CD4-positive, CD25-positive, alpha-beta regulatory T cell (primary cell): ENCODE measurements at places on chromosomes 4 and X.

DNA sequence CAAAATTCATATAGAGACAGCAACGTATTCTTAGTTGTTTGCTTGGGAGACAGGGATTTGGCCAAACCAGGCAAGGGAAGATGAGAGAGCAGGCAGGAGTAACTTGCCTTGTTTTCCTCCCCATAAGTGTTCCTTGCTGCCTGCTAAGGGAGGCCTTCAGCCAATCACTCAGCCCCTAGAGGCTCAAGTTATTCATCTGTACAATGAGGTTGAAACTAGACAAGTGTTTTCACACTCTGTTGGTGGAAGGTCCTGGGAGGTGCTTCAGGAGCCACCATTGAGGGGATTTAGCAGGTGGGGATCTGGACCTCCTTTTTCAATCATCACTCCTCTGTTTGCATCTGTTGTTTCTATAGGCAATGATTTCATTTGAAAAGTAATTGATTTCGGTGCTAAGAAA is 23.6 kb upstream of the HMGB3 start:
- no peak for DNase-seq

DNA sequence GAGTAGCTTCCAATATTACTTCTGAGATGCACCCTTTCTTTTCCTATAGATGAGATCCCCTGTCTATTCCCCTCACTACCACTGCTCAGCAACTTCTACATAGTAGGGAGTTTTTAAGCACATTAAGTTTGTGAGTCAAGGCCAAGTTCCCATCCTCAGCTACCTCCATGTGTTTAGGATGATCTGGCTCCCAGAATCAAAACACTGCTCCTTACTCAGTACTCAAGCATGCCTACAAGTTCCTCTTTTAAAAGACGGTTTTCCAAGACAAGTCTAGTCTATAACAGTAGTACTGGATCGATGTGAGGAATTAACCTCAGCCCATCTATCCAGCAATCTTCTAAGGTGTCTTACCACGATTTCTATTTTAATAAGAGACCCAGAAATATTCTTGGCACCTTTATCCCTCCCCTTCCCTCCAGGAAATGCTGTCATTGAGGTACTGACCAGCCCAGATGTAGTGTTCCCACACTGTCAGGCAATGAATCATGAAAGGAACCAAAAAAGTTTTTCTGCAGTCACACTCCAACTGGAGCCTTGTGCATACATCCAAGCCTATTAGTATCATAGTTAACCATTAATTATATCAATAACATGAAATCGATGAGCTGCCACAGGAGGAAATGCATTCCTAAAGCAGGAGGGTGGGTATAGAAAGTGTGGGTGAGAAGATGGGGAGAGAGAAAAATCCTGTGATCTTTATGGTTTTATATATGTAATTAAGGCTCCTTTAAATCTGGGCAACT is 29.6 kb downstream of the AREG start:
- no peak for DNase-seq

DNA sequence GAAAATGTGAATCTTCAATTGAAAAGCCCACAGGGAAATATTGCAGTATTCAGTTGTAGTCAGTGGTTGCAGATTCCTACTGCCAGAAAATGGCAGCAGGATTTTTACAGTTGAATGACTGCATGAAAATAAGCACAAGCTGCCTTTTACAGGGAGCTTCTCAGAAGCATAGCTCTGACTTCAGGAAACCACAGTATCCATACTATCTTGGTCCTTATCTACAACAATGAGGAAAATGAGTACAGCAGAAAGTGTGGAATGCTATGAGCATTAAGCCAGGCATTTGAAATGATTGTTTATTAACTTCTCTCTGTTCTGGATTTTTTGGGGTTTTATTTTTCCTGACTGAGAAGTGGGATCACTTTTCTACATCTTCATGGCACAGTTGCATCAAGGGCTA is 34.6 kb upstream of the PRRG1 start:
- DNase-seq = no peak

GRCh38 chr4:185902654-185903053 is 90.7 kb upstream of the SORBS2 start:
- DNase-seq = no peak

DNA sequence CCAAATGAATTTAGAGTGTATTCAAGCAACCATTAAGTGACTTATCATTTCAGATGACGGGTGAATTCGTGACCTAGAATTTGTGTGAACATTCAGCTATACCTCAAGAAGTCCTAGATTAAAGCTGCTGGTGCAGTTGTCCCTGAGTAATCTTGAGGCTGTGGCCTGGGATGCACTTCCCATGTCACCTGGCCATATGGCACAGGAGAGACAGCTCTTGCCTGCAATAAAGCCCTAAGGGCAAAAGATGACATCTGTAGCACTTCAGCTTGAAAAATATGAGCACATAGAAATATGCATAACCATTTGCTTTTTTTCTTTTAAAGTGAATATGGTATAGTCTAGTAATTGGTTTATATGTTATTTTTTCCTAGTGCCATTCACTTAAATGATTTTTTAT is 125.8 kb downstream of the FHDC1 start:
- no peak for DNase-seq

DNA sequence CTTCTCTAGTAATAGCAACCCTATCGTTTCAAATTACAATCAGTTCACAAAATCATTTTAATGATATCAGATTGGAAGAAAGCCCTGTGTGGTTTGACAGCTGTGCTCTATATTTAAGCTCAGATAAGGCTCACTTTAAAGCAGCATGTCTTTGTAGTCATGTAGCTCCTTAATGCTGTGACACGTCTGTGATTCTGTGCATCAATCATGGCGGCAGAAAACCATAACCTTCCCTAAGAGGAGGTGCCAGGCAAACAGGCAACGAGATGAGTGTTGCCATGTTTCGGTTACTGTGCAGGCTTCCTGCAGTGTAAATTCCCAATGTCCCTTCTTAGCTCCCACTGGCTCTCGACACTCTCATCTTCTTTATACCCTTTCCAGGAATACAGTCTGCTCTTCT is 212.7 kb downstream of the GRID2 start:
- DNase-seq = no peak

DNA sequence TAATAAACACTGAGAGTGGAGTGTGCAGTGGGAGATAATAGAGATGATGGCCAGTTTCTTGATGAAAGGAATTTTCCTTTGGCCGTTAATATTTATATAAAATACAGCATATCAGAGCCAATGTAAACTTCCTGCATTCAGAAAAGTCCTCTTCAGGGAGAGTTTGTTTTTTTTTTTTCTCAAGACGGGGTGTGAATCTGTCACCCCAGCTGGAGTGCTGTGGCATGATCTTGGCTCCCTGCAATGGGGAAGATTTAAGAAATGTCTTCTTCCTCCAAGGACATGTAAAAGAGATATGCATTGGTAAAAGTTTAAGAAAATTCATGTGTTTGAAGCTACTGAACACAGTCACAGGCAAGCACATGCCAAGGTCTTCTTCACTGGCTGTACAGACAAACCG is 25.4 kb upstream of the TBC1D9 start:
- no peak for DNase-seq

DNA sequence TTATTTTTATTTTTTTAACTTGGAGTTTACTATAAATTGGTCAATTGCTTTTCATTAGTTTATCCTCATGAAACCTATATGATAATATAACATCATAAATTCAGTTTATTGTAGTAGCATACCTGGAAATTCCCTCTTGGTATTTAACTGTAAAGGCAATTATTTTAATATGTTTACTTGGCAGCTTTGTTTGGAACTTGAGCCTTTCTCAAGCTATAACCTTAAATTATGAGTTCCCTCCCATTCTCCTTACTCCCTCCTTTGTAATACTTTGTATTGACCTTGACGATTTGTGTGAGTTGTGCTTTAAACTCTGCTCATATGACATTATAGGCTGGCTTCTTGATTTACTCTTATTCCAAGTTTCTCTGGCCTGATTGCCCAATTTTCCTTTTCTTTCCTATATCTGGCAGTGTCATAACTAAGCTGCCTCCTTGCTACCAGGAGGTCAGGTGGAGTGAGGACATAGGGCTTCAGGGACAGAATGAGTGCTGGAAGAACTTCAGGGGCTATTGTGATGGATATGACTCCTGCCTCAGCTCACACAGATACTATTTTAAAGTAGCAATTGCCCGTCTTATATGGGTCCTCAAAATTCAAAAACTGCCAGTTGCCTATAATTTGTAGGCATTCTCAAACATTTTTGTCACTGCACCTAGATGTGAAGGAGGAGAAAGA is 77.7 kb downstream of the RAP1GDS1 start:
- no peak for DNase-seq

- no peak for DNase-seq
Measured at GRCh38 chr4:62899646-62900364, 1509.4 kb downstream of the TECRL start.

GRCh38 chr4:106334741-106335470 is 18.6 kb downstream of the AIMP1 start:
- DNase-seq = no peak

GRCh38 chrX:155134255-155134654 is 62.9 kb downstream of the BRCC3 start:
- no peak for DNase-seq

GRCh38 chr4:79993476-79993875 is 79.6 kb downstream of the ANTXR2 start:
- no peak for DNase-seq

- DNase-seq = no peak
Measured at GRCh38 chr4:151957153-151957552, 196.3 kb upstream of the GATB start.

DNA sequence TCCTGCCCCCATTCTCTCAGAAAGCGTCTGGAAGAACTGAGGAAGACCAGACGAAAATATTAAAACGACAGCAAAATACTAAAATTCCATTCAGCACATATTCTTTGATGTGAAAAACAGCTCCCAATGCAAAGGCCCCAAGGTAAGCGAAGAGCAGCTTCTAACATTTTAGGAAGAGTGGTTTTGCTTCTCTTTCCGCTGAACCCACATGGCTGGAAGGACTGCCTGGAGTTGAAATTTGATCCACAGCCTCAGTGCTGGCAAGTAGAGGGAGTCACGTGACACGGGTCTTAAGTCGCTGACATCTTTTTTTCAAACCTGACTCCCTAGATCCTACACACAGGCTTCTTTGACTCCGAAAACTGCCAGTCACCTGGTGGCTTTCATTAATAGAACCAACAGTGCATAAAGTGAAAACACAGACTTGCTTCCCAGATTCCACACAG is at the start of gene FAM13A:
TSS of gene FAM13A (minus strand) at position 233 of the 446 bp plus-strand sequence. CDS start at position 12, 221 bp downstream.
- peak; percentile 16 for DNase-seq

DNA sequence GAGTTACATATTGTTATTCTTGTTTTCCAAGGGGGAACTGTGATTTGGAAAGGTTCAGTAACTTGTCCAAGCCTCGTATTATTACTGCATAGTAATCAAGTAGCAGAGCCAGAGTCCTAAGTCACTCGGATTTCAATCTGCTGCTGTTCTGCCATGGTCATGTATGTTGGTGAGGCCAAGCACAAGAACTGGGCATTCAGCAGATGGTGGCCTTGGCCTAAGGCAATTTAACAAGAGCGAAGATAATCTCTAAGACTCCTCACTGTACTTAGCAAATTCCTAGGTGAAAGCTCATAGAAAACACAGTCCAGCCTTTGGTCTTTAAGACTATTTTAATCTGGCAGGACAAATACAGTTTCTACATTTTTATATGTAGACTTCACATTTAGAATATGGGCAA is 64.8 kb downstream of the NDST3 start:
- DNase-seq = no peak

DNA sequence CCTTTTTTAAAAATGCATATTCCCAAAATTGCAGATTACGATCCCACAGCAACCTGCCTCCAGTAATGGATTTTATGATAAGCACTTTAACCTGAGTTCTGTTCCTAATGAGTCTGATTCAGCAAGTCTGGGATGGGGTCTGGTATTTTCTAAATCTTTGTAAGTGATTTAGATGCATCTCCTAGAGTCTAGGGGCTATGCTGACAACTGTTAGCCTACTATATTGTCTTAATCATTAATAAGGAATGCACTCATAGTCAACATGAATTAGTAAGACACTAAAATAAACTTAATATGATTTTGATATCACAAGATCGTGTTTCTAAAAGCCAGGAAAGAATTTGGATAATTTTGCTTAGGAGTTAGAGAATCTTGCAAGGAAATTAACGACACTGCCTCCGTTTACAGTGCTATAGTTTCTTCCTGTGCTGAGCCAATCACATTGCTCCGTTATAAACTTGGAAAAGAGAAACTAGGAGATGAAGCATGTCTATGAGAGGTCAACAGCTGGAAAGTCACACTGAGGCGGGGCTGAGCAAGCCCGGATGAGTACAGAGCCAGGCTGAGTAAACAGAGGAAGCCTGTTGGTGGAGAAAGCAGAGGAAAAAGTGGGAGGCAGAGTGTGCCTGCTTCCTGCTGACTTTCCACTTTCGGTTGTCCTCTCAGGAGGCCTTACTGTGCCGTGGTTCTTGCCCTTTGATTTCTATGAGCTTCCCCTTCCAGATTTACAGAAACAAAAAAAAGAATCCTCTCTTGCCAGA is 5.4 kb downstream of the SCARB2 start:
- DNase-seq = no peak

DNA sequence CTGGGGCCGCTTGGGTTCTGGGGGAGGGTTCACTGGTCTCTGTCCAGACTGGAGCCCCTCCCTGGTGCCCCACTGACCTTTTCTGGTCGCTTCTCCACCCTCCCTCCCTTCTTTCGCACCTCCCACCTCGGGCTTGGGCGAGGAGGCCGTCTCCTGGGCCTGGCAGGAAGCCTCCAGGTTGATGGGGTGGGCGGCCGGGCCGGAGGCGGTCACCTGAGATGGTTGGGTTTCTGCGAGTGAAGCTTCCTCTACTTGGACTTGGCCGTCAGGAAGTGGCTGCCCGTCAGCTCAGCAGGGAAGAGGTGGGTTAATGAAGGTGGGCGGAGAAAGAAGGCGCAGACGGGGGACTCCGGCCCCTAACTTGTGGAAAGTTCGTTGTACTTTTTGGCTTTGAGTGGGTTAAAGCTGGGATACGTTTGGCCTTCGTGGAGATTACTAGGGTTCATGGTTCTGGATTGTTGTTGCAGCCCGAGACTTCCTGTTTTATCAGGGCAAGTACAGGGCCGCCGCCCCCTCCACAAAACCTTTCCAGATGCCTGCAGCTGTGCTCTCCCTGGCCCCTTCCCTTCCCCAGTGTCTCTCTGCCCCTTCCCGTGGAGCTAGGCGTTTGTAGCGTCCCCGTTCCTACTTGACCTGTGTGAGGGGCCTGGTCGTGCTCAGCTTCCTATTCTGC is 1.2 kb downstream of the AKAP17A start:
- DNase-seq = no peak

DNA sequence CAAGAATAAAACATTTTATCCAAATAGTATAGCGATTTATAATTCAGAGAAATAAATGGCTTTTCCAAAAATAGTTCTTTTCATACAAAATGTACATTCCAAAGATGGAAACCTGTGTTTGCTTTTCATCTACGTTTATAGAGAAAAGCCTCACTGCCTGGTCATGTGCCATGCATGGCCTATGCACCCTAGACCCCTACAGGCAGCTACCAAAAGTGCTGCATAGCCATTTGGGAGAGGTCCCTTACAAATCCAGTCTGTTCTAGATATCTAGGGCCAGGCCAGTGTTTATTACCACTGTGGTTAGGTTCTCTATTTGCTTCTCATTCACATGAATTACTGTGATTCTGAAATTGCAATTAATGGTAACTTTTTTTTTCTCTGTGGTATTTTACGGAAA is 17.2 kb downstream of the HMGB2 start:
- no peak for DNase-seq

DNA sequence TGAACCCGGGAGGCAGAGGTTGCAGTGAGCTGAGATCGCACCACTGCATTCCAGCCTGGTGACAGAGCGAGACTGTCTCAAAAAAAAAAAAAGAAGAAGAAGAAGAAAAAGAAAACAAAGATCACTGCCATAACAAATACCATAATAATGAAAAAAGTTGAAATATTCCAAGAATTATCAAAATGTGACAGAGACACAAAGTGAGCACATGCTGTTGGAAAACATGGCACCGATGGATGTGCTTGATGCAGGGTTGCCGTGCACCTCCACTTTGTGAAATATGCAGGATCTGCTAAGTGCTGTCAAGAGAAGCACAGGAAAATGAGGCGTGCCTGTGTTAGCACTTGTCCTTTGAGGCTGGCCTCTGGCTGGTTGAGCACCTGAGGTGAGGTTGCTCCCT is 133.3 kb downstream of the STK32B start:
- DNase-seq = no peak
